ENCODE measurements at places on chromosomes 11 and 22.

DNA sequence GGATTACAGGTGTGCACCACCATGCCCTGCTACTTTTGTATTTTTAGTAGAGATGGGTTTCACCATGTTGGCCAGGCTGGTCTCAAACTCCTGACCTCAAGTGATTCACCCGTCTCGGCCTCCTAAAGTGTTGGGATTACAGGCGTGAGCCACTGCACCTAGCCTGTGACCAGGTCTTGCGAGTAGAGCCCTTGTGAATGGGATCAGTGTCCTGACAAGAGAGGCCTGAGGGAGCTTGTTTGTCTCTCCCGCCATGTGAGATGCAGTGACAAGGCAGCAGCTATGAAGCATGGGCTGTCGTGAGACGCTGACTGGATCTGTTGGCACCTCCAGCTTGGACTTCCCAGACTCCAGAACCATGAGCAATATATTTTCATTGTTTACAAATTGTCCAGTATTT, 69.3 kb downstream of the LRRC32 start:
- DNase-seq: no peak

DNA sequence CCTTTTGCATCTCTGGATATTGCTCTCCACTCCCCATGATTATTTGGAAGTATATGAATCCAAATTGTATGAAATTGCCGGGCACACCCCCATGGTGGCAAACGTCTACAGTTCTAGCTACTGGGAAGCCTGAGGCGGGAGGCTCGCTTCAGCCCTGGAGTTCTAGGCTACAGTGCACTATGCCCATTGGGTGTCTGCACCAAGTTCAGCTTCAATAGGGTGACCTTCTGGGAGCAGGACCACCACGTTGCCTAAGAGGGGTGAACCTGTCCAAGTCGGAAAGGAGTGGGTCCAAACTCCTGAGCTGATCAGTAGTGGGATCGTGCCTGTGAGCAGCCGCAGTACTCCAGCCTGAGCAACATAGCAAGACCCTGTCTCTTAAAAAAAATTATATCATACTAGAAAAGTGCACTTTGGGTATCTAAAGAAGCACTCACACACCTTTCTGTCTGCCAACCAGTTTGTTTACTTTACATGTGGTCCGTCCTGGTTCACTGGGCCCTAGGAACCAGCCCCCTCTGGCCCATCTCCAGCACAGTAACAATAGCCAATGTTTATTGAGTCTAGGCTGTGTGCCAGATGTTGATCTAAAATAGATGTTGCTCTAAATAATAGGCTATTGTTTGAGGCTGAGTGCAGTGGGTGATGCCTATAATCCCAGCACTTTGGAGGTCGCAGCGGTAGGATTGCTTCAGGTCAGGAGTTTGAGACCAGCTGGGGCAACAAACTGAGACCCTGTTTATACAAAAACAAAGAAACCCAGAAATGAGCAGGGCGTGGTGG, 16.4 kb upstream of the KAT5 start:
- DNase-seq: no peak

GRCh38 chr22:36613958-36614357, 85.0 kb upstream of the EIF3D start:
- DNase-seq: no peak

GRCh38 chr22:43455846-43456245, 44.0 kb downstream of the MPPED1 start:
- DNase-seq: no peak

- DNase-seq: no peak
Observed at GRCh38 chr11:64839335-64839734, 5.1 kb downstream of the CDC42BPG start.

GRCh38 chr11:1920909-1921573, 1.5 kb downstream of the TNNT3 start:
- DNase-seq: no peak

DNA sequence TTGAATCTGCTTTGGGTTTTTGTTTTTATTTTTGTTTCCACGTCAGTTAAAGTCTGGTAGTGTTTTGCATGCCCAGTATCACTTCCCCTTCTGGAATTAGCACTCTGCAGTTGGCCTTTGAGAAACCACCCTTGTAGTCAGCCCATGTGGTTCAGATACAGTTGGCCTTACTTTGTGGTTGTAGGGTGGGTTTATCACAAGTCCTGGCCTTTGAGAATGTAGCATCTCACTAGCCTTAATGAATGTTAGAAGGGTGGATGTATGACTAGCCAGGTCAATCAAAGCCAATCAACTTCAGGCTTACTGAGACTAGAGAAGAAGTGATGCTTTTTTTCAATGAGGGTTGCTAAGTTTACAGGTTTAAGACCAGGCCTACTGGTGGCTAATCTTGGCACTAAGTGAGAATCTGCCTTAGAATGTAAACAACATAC, 19.8 kb downstream of the ARL14EP start:
- no peak for DNase-seq

DNA sequence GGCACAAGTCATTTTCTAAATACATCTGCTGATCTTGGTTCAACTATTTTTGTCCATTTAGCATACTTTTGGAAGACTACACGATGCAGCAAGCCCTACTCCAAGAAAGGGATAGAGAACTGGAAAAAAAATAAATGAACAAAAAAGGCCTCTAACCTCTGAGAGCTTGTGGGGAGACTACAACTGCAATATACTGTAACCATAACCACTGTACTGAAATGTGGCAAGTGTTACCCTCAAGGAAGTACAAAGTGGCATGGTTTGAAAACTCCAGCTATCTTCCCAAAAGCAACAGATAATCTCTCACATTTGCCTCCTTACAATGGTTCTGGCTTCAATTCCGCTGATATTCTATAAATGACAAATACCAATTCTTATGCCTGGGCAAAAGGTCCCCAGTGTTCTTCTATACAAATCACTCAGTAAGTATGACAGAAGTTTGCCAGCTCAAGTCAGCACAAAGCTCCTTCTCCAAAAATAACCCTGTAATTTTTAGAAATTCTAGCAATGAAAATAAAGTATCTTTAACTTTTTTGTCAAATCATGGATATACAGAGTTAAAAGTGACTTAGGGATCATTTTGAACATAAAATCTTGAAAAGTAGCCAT, 22.9 kb downstream of the AMBRA1 start:
- DNase-seq: no peak

GRCh38 chr11:64060861-64061444, 25.2 kb downstream of the FLRT1 start:
- DNase-seq: peak; percentile 85

- peak; percentile 81 for DNase-seq
Observed at GRCh38 chr22:35930933-35931332, 97.7 kb downstream of the RBFOX2 start.

DNA sequence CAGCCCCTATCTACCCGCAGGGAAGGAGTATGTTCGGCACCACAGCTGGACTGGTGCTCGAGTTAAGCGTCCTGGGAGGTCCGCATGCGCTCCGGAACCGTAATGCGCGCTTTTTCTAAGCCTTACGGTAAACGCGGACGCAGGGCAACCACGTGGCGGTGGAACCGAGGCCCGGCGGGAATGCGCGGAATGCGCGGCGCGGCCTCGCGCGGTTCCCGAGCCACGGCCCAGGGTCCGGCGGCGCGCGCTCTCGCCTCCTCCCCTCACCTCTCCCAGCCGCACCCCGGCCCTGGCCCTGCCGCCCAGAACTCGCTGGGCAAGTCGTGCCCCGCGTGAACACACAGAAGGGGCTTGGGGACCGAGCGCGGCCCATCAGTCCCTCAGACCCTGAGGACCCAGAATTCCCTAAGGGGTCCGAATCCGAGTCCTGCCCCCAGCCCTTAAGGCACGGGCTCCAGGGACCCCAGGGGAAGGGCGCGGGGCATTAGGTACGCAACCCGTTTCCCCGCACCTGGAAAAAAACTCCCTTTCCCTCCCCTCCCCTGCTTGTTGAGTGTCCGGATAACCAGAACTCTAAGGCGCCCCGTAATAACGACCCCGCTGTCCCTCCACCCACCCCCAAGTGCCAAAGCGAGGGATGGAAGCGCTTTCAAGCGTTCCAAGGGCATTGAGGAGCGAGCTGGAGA, 4.3 kb upstream of the CCND1 start:
- peak; percentile 85 for DNase-seq

GRCh38 chr22:26667140-26667539, 9.8 kb downstream of the MIAT start:
- DNase-seq: no peak

- DNase-seq: peak; percentile 64
Observed at GRCh38 chr22:22959147-22959827, 71.7 kb downstream of the IGLL5 start.

- DNase-seq: no peak
Observed at GRCh38 chr22:26825960-26826935, 168.9 kb downstream of the MIAT start.

DNA sequence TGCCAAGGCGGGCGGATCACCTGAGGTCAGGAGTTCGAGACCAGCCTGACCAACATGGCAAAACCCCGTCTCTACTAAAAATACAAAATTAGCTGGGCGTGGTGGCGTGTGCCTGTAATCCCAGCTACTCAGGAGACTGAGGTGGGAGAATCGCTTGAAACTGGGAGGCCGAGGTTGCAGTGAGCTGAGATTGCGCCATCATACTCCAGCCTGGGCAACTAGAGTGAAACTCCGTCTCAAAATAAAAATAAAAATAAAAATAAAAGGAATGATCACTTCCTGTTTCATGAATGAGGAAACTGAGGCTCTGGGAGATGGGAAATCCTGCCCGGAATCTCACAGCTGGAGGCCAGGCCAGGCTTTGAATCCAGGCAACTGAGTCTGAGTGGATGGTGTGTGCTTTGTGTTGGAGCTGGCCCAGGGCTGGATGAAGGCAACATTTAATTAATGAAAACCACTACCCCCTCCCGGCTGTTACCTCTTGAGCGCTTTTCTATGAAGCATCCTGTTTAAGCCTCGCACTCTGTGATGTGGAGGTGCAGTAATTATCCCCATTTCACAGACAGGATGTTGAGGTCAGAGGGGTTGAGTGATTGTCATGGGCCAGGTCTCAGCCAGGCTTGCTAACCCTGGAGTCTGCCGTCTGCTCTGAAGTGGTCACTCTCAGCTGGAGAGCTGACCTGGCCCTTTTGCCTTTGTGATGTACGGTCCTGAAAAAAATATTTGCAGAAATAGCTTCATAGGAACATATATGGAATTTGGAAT, 27.8 kb downstream of the LRP5 start:
- DNase-seq: no peak

- DNase-seq: no peak
Observed at GRCh38 chr11:25733777-25734176, 598.2 kb upstream of the ANO3 start.

GRCh38 chr11:7467652-7468051, 17.7 kb upstream of the OLFML1 start:
- DNase-seq: no peak

DNA sequence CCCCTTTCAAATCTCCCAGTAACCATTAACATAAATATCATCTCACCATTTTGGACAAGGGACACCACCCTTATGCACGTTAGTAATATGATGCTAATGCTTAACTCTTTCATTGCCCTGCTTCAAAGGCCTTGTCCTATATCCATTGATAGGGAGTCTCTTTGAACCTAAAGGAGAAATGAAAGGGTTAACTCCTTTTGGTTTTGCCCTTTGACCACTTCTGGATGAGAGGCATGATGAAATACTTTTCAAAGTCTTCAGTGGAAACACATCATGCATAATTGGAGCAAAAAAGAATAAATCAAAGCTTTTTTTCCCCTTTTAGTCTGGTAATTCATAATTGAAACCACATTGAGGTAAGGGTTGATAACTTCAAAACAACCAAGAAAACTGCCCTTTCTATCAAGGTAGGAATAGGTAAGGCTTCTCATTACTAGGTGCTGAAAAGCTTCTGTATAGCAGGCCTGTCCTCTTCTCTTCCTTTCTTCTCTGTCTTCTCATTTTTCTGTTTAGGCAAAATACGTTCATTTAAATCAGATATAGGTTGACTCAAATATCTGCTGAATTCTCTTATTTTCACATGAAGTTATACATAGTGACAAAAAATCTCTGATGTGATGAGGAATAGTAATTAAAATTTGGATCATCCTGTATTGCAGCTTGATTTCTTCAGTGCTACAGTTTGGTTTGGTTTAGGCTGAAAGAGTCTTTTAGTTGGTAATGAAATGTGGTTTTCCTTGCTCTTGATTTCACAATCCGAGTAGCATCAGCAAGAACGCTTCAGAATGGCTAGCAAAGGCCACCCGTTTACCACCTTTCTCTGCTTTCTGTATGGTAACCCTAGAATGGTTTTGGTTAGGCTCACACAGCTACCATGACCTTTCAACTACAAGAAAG, 94.8 kb downstream of the EXT2 start:
- DNase-seq: no peak

DNA sequence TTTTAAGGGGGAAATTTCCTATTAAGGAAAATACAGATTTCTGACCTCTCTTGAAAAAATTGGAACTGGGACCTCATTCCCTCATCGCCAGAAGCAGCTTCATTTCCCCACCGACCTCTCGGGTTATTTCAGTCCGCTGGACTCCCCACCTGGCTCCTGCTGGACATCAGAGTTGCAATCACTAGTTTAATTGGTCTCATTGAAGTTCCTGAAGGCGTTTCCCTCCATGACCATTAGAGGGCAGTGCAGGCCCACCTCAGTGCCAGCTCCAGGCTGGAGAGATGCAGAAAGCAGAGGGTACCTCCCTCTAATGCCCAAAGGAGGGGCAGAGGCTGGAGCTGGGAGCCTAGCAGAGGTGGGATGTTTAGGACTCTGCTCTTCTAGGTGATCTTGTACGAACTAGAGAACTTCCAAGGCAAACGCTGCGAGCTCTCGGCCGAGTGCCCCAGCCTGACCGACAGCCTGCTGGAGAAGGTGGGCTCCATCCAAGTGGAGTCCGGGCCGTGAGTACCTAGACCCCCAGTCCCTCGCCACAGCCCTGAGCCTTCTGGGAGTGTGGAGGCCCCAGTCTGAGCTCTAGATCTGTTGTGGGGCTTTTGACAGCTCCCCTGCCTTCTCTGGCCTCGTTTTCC, 2.7 kb downstream of the CRYBB3 start:
- peak; percentile 75 for DNase-seq

GRCh38 chr11:120334894-120335462, 1.2 kb upstream of the ARHGEF12 start:
- peak; percentile 58 for DNase-seq

GRCh38 chr22:26587991-26588613, 1.8 kb downstream of the TPST2 start:
- DNase-seq: peak; percentile 38

DNA sequence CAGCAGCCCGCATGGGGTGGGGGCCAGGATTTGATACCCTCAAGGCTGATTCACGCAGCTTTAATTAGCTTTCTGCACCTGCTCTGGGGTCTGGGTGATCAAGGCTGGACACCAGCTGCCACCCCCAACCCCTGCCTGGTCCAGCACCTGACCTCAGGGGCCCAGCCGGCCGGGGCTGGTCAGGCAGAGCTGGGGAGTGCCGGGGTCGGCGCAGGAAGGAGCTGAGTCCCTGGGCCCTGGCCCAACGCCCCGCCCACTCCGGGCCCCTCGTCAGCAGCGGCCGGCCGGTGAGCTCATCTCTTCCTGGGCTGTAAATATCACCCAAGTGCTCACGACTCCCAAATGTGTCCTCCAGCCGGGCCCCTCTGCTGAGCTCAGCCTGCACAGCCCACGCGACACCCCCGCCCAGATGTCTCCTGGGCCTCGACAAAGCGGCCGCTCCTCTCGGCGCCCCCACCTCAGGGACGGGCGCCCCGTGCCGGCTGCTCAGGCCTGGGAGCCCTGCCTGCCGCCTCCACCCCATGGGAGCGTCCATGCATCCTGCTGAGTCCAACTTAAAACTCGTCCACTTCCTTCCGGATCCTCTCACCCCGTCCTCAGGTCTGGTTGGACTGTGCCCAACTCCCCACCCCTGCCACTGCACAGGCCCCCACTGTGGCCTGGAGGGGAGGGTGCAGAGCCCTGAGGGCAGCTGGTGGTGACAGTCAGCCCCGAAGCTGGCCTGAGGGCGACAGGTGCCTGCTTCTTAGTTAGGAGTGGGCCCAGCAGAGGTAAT, 29.0 kb downstream of the RTN4R start:
- peak; percentile 41 for DNase-seq

GRCh38 chr22:19430890-19431541, 517 bp downstream of the HIRA start:
- DNase-seq: no peak
